ENCODE measurements at places on chromosomes 4 and X.

GRCh38 chr4:82614838-82615449, 53.2 kb upstream of the TMEM150C start:
- DNase-seq: no peak

GRCh38 chrX:69018416-69019072, 146.7 kb downstream of the PJA1 start:
- DNase-seq: no peak

GRCh38 chrX:8755813-8756212, 23.9 kb upstream of the ANOS1 start:
- no peak for DNase-seq

- DNase-seq: no peak
Observed at GRCh38 chr4:14615671-14616070, 386.6 kb upstream of the CPEB2 start.

DNA sequence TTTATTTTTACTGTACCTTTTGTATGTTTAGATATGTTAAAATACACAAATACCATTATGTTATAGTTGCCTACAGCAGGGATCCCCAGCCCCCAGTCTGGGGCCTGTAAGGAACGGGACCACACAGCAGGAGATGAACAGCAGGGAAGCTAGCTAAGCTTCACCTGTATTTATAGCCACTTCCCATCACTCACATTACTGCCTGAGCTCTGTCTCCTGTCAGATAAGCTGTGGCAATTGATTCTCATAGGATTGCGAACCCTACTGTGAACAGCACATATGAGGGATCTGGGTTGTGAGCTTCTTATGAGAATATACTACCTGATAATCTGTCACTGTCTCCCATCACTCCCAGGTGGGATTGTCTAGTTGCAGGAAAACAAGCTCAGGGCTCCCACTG, 73.9 kb downstream of the BMPR1B start:
- no peak for DNase-seq

DNA sequence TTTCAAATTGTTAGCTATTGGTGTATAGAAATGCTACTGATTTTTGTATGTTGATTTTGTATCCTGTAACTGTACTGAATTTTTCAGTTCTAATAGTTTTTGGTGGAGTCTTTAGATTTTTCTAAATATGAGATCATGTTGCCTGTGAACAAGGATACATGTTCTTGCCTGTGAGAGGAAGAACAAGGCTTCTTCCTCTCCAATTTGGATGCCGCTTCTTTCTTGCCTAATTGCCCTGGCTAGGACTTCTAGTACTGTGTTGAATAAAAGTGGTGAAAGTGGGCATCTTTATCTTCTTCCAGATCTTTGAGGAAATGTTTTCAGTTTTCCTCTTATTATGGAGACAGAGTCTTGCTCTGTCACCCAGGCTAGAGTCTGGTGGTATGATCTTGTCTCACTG, 16.2 kb upstream of the NAP1L5 start:
- no peak for DNase-seq

DNA sequence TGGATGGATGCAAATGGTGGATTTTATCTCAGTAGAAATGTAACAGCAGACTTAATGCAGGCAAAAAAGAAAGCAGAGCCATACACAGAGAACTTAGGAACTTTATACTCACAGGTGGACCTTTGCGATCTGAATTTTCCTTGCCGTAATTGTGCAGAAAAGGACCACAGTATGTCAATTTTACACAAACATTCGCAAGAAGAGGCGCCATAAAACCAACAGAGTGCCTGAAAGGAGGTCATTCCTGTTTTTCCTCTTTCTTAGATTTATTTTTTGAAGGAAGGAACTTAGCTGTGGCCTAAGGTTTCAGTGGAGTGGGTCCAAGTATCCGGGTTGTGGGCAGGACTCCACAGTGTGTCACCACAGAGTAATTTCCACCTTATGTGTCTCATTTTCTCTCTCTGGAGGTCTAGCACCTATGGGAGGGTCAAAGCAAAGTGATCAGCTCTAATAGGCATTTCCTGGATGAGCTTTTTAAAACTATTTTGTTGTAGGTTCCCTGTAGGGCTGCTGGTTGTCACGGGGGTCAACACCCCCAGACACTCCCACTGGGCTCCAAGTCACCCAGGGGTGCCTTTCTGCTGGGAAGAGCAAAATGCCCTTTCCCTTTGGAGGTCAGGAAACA, 24.7 kb upstream of the PBDC1 start:
- no peak for DNase-seq

- DNase-seq: no peak
Observed at GRCh38 chr4:98573791-98574190, 84.6 kb downstream of the TSPAN5 start.

- DNase-seq: no peak
Observed at GRCh38 chrX:65697211-65697641, 29.8 kb downstream of the MSN start.

- DNase-seq: no peak
Observed at GRCh38 chr4:146472404-146472803, 49.3 kb downstream of the SLC10A7 start.

DNA sequence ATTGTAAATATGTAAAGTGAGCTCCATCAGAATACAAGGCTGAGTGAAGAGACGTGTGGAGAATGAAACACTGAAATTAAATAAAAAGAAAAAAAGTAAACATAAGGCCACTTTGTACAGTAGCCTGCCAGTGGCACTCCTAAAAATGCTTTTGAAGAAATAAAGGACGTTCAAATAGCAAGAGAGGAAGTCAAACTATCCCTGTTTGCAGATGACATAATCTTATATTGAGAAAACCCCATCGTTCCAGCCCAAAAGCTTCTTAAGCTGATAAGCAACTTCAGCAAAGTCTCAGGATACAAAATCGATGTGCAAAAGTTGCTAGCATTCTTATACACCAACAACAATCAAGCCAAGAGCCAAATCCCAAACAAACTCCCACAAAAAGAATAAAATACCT, 24.2 kb downstream of the RASSF6 start:
- no peak for DNase-seq

GRCh38 chrX:41259516-41259915, 74.4 kb upstream of the DDX3X start:
- no peak for DNase-seq

GRCh38 chr4:109072595-109072994, 229.9 kb downstream of the COL25A1 start:
- peak; percentile 94 for DNase-seq

GRCh38 chr4:188551156-188551555, 411.9 kb downstream of the TRIML1 start:
- no peak for DNase-seq

DNA sequence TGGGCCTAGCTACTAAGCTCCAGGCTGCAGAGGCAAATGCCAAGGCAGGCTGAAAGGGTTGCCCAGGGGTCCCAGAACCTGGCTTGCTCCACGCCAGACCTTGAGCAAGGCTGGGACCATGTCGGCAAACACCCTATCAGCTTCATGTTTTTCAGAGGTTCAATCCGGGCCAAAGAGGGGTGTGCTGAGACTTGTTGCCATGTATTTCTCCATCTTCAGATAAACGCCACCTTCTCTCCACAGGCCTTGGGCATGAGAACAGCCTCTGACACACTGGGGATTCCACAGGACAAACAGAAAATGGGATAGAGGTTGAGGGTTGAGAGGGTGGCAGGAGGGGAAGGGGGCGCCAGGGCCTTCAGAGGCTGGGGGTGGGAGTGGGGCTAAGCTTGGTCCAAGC, 8.6 kb downstream of the PJA1 start:
- DNase-seq: no peak

DNA sequence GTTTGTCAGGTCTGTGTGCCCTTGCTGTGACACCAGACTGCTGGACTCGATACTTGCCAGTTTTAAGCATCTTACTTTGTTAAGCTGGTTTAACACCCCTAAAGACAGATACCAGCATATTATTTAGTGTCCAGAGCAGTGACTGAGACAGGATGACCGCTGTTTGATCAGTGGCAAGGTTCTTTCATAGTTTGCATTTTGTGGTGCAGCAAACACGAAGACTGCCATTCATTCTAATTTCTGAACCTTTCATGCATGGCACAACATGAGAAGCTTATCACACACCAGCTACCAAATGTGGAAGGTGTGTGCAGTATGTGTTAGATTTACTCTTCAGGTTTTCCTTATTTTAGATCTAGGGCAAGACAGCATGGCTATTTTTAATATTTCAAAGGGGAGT, 28.2 kb downstream of the JADE1 start:
- no peak for DNase-seq
